ENCODE measurements at places on chromosomes 12 and 14.
A peak's percentile ranks its signal among the peaks of the same experiment; 100 is the strongest.

DNA sequence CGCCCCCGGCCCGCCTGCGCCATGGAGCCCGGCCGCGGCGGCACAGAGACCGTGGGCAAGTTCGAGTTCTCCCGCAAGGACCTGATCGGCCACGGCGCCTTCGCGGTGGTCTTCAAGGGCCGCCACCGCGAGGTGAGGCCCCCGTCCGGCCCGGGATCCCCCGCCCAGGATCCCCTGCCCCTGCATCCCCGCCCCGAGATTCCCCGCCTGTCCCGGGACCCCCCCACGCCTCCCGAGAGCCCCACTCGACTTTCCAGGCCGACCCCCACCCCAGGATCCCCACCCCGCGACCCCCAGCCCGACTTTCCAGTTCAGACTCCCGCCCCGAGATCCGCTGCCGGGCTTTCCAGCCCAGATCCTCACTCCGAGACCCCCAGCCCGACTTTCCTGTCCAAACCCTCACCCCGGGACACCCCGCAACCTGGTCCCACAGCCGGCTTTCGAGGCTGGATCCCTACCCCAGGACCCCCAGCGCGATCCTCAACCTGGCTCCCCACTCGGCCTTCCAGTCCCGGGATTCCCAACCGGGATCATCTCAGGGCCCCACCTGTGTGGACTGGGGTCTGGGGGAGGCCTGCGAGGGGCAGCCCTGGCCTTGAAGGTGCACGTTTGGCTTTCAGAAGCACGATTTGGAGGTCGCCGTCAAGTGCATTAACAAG, 688 bp downstream of the ULK1 start:
- no peak for DNase-seq

- no peak for DNase-seq
Observed at GRCh38 chr14:54550514-54550913, 16.4 kb upstream of the SAMD4A start.

DNA sequence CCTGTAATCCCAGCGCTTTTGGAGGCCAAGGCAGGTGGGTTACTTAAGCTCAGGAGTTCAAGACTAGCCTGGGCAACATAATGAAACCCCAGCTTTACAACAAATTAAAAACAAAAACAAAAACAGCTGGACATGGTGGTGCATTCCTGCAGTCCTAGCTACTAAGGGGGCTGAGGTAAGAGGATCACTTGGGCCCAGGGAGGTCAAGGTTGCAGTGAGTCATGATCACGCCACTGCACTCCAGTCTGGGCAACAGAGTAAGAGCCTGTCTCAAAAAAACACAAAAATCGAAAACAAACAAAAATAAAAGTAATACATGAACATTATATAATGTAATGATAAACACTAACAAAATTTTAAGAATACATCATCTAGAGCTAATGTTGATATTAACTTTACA, 46.2 kb upstream of the GRIP1 start:
- no peak for DNase-seq

DNA sequence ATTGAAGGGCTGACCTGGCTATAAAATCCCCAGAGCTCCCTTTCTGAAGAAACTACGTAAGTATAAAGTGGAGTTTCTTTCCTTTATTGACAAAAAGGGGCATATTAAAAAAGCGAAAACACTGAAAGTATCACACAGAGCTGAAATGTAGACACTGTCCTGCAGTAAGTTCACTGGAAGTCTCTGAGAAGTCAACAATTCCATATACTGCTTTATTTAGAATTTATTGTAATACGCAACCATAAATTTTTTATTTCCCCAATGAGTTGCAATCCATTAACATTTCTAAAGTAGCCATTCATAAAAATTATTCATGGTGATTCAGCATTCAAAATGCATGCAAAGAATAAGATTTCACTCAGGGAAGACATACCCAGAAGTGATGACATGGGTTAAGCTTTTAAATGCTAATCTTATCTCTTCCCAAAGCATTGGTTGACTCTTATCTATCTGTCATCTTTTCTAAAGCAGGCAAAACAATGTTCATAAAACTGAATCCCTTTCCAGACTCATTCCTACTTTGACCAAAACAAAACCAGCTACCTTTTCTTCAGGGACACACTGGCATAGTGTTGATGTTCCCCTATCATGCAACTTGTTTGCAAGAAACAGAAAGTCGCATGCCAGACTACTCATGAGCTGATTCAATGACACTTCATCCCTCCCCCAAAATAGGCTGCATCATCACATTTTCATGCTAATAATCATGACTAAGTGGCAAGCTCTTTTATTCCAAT, 17.3 kb downstream of the KITLG start:
- DNase-seq = no peak

- DNase-seq = no peak
Observed at GRCh38 chr14:100739306-100739705, 12.6 kb downstream of the DLK1 start.

DNA sequence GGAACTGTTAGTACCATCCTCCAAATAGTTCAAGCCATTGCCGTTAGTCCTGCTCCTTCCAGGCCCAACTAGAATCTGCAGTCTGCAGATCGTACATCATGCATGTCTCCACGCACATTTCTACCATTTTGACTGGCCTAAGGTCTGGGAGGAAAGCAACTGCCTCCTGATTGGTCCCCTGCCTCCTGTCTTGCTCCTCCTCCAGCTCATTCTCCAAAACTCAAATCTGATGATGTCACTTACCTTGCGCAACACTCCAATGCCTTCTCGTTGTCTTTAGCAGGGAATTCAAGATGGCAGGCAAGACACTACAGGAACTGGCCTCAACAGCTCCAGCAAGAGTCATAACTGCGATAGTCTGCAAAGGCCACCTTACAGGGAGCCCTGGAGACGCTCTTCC, 9.7 kb upstream of the HCAR1 start:
- no peak for DNase-seq

DNA sequence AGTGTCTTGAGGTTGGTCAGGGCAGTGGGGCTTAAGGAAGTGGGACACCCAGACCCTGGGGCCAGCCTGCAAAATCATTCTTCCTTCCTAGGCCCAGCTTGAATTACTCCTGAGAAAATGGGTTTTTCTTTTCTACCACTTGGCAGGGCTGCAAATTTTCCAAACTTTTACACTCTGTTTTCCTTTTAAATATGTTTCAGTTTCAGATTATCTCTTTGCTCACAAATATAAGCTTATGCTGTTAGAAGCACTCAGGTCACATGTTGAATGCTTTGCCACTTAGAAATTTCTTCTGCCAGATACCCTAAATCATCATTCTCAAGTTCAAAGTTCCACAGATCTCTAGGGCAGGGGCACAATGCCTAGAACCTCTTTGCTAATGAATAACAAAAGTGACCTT, 2.9 kb upstream of the LGR5 start:
- DNase-seq = no peak

DNA sequence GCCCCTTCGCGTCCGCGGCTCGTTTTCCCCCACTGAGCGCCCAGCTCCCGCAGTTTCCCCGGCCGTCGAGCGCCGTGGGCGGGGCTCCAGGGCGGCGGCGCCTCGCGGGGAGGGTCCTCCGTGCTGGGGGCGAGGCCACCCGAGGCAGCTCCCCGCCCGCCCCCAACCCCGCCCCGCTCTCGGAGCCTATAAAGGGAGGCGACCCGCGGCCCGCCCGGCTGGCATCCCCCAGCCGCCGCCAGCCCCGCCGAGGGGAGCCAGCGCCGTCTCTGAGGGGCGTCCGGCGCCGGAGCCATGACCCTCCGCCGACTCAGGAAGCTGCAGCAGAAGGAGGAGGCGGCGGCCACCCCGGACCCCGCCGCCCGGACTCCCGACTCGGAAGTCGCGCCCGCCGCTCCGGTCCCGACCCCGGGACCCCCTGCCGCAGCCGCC, at the start of gene TAMALIN:
Gene TAMALIN, plus strand, starts transcription at position 221 of the 432 bp plus-strand sequence. Its CDS starts 74 bp downstream, at position 295.
- DNase-seq = peak; percentile 78

DNA sequence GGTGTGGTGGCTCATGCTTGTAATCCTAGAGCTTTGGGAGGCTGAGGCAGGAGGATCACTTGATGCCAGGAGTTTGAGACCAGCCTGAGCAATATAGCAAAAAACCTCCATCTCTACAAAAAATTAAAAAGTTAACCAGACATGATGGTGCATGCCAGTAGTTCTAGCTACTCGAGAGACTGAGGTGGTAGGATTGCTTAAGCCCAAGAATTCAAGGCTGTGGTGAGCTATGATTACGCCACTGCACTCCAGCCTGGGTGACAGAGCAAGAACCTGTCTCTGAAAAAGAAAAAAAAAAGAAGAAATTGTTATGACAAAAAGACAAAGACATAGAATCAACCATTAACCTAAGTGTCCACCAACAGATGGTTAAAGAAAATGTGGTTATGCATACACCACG, 2.1 kb upstream of the ATP23 start:
- no peak for DNase-seq

DNA sequence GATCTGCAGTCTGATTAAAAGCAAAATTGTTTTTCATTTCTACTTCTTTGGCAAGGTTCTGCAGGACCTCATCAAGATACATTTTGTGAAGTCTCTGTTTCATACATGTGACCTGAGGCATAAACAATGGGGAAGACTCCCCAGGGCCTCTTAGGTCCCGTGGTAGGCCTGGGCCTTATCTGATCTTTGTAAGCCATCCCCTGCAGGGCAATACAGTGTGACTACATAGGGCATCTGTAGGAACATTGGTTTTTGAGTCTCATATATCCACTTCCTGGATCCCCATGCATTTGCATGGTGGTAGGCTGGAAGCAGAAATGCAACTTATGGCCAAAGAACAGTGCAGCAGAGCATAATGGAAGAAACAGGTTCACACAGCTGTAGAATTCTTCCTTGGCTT, 6.0 kb downstream of the FAR2 start:
- DNase-seq = no peak

GRCh38 chr14:75825147-75825592, 156.6 kb downstream of the TGFB3 start:
- DNase-seq = no peak

Measured in NCI-H1436 (cell line).